Left renal cortex interstitium (tissue), 4 donors: ENCODE measurements at places on chromosomes 5 and 9.
A peak's percentile ranks its signal among the peaks of the same experiment; 100 is the strongest.

GRCh38 chr5:135242021-135242865 lies 156.8 kb downstream of the MACROH2A1 start:
- DNase-seq, result no peak

DNA sequence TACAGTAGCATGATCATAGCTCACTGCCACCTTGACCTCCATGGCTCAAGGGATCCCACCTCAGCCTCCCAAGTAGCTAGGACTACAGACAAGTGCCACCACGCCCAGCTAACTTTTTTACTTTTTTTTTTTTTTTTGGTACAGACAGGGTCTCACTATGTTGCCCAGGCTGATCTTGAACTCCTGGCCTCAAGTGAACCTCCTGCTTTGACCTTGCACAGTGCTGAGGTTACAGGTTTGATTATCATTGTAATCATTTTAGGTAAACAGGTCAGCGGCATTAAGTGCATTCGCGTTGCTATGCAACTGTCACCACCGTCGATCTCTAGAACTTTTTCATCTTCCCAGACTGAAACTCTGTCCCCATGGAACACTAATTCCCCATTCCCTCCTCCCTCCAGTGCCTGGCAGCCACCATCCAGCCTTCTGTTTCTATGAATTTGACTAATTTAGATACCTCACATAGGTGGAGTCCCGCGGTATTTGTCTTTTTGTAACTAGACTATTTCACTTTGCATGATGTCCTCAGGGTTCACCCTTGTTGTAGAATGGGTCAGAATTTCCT lies 5.8 kb upstream of the CARD19 start:
- no peak for DNase-seq

DNA sequence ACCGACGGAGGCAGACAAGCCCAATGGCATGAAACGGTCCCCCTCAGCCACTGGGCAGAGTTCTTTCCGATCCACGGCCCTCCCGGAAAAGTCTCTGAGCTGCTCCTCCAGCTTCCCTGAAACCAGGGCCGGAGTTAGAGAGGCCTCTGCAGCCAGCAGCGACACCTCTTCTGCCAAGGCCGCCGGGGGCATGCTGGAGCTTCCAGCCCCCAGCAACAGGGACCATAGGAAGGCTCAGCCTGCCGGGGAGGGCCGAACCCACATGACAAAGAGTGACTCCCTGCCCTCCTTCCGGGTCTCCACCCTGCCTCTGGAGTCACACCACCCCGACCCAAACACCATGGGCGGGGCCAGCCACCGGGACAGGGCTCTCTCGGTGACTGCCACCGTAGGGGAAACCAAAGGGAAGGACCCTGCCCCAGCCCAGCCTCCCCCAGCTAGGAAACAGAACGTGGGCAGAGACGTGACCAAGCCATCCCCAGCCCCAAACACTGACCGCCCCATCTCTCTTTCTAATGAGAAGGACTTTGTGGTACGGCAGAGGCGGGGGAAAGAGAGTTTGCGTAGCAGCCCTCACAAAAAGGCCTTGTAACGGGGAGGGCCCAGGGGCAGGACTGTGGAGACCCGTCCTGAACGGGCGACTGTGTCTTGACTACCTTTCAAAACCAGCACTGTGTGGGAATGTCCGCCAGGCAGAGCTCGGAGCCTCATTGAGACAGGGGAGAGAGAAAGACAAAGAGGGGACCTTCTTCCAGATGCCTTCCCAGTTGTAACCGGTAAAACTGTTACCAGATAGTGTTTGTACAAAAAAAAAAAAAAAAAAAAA lies 29.9 kb downstream of the CD180 start:
- no peak for DNase-seq

GRCh38 chr5:39063037-39063436 lies 11.2 kb downstream of the RICTOR start:
- DNase-seq, result no peak

GRCh38 chr9:76868897-76869296 lies 37.0 kb downstream of the PRUNE2 start:
- DNase-seq, result peak; percentile 10

DNA sequence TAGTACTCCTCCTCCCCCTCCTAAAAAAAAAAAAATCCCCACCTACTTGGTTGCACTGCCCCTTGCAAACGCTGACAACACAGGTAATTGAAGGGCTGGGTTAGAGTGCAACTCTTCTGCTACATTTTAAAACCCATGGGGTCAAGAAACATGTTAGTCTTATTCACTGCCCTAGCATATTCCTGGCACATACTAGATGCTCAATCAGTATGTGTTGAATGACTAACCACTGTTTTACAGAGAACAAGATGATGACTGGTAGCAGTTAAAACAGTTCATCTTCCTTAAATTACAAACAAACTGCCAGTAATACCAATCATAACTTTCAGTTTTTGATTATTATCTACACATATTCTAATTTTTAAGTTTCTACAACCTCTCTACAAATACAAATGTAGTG lies 124.4 kb downstream of the NFIB start:
- no peak for DNase-seq

GRCh38 chr5:129691220-129691619 lies 56.7 kb upstream of the MINAR2 start:
- DNase-seq, result no peak

DNA sequence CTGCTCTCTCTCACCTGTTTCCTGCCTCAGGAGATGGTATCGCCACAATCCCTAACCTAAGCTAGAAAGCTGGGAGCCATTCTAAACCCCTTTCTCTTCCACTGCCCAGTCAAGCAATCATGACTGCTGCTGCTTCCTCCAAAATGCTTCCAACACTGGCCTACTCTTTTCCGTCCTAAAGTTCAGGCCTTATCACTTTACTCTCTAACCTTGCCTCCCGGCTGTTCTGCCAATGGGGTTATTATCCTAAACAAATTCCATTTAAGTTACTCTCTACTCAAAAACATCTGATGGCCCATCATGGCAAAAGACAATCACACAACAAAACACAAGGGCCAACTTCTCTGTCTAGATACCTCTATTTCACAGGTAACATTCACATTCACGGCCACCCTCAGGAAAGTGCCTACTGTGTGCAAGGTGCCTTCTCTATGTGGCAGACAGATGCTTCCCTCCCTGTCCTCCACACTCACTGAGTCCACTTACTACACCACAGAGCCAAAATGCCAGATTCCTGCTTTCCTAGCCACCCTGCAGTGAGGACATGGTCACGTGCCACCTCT lies 168.0 kb downstream of the CDK5RAP2 start:
- DNase-seq, result no peak

GRCh38 chr5:179906294-179906794 lies 1.4 kb downstream of the TBC1D9B start:
- DNase-seq, result no peak

DNA sequence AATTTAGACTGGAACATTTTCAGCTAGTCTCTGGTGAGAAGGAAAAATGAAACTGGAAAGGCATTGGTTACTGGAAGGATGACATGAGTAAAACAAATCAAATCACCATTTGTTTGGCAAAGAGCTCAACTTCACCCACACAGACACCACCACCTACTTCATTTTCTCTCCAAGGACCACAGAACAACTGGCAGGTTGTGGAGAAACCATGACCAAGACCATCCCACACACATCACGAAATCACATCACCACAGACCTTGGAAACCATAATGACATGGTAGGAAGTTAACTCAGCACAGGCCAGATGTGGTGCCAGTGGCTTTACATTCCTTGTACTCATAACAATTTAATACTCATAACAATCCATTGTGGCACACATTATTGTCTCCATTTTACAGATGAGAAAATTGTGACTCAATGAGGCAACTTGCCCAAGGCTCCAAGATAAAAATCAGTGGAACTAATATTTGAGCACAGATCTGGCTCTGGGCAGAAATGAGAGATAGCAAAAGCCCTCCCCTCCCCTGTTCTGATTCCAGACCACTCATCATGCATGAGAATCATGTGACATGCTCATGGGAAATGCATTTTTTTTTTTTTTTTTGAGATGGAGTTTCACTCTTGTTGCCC lies 7.5 kb downstream of the OR1K1 start:
- no peak for DNase-seq

- DNase-seq, result no peak
These were observed 724.8 kb upstream of the GRAMD2B start for GRCh38 chr5:125698420-125698819.

GRCh38 chr9:124242331-124243194 lies 15.2 kb upstream of the NEK6 start:
- DNase-seq, result peak; percentile 85

GRCh38 chr9:79329861-79330260 lies 241.9 kb upstream of the TLE4 start:
- DNase-seq, result no peak

DNA sequence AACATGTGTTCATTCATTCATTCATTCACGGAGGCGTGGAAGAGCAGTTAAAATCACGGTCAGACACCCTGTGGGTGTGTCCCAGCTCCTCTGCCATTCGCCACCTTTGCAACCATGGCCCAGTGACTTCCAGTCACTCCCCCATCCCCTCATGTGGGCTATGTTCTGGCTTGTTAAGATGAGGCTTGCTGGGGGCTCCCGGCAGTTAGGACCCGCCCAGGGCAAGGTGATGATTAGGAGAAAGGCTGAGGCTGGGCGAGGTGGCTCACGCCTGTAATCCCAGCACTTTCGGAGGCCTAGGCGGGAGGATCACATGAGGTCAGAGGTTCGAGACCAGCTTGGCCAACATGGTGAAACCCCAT lies 24.9 kb upstream of the PTGES start:
- no peak for DNase-seq

- no peak for DNase-seq
These were observed 230.9 kb upstream of the MSX2 start for GRCh38 chr5:174493530-174493929.

DNA sequence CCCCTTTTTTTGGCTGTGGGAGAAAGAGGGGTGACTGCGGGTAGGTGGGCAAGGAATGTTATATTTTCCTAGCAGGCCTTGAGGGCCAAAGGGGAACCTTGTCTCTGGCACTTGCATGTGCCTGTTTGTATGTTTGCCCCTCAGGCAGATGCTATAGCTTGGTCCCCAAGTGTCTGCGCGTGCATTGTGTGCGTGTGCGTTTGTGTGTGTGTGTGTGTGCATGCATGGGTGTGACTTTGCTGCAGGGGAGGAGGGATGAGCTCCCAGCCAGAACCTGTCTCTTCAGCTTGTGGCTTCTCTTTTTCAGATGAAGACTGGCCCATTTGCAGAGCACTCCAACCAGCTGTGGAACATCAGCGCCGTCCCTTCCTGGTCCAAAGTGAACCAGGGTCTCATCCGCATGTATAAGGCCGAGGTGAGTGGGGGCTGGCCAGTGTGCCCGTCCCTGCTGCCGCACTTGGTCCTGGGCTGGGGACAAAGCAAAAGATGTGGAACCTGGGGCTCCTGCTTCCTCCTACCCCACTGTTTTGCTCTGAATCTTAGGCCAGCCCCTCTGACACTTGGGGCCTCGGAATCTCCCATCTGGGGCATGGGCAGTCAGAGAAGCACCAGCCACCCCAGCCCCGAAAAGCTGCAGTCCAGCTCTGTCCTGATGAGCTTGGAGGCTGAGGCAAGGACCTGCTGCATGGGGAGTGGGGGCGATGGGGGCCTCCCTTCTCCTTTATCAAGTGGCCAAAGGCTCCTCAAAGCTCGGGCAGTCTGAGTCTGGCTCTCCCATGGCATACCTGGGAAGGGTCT lies 31.1 kb downstream of the PTPA start:
- no peak for DNase-seq

DNA sequence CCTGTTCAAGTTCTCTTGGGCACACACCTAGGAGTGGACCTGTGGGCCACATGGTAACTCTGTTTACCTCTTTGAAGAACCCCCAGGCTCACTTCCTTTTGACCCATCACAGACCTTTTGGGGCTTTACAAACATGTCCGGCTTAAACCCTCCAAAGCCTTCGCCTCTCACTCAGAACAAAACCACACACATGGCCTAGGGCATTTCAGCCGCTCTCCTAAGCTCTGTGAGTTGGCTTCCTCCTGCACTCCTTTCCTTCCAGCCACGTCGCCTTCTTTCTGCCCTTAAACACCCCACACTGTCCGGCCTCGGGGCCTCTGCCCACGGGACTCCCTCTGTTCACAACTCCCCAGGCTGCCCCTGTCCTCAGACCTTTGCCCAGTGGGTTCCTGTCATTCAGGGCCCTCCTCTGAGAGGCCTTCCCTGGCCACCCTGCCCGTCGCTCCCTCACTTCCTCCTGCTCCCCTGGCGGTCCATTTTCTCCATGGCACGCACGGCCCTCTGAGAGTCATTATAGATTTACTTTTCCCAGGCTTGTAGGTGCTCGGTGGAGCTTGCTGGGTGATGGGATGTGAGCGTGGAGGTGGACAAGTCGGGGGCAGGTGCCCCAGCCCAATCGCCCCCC lies 1.9 kb downstream of the DOK3 start:
- DNase-seq, result no peak

GRCh38 chr5:78758169-78758839 lies 109.7 kb upstream of the LHFPL2 start:
- no peak for DNase-seq

DNA sequence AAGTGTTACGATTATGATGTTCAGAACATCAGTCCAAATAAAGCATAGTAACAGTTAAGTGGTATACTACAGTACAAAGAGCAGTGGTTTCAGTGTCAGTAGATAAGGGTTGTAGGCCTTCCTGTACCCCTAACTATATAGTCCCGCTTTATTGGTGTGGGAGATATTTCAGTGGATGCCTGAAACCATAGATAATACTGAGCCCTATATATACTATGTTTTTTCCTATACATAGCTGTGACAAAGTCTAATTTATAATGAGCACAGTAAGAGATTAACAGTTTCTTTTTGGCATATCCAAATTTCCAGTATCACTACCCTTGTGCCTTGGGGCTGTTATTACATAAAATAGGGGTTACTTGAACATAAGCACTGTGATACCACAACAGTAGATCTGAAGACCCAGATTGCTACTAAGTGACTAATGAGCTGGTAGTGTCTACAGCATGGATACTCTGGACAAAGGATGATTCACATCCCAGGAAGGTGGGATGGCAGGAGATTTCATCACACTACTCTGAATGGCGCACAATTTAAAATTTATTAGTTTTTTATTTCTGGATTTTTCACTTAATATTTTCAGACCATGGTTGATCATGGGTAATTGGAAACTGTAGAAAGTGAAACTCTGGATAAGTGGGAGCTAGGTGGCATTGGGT lies 119.3 kb downstream of the RPS23 start:
- no peak for DNase-seq

- DNase-seq, result no peak
These were observed 33.7 kb downstream of the NIM1K start for GRCh38 chr5:43225649-43226245.

DNA sequence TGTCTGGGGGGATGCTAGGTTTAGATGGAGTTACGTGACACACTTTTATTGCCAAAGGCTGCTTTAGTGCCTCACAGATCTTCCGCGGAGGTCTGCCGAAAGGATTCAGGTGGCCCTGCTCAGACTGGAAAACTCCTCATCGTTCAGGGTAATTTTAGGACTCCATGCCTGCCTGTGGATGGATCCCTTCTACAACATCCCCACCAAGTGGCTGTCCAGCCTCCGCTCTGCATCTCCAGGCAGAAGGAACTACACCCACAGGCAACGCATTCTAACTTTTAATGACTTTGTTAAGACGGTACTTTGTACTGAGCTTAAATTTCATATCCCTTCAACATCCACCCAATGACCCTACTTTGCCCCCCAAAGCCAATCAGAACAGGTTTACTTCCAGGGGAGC lies 29.4 kb downstream of the ATPSCKMT start:
- no peak for DNase-seq
